BJ (cell line): ENCODE measurements at places on chromosomes 1 and 21. TPM values are rescaled to one million over a fixed set of nuclear protein-coding genes. Genes with fewer than 3 reads are reported as not detected.

GJA5 gene
- polyA plus RNA-seq = 3.0 and 5.1 TPM in 2 replicates

- DNase-seq = no peak
These were observed 47.1 kb upstream of the TLR5 start for GRCh38 chr1:223189903-223190724.

- no peak for DNase-seq
These were observed 637.3 kb downstream of the MATN1 start for GRCh38 chr1:30085811-30086770.

GRCh38 chr1:43366601-43367025, 1.2 kb downstream of the ELOVL1 start:
- no peak for DNase-seq

GRCh38 chr1:145706086-145706664, 993 bp downstream of the PDZK1 start:
- peak; percentile 57 for DNase-seq

GRCh38 chr1:183633676-183634343, 1.8 kb downstream of the ARPC5 start:
- peak; percentile 51 for DNase-seq

GRCh38 chr1:211335522-211336157, 9.0 kb downstream of the TRAF5 start:
- DNase-seq = no peak

DNA sequence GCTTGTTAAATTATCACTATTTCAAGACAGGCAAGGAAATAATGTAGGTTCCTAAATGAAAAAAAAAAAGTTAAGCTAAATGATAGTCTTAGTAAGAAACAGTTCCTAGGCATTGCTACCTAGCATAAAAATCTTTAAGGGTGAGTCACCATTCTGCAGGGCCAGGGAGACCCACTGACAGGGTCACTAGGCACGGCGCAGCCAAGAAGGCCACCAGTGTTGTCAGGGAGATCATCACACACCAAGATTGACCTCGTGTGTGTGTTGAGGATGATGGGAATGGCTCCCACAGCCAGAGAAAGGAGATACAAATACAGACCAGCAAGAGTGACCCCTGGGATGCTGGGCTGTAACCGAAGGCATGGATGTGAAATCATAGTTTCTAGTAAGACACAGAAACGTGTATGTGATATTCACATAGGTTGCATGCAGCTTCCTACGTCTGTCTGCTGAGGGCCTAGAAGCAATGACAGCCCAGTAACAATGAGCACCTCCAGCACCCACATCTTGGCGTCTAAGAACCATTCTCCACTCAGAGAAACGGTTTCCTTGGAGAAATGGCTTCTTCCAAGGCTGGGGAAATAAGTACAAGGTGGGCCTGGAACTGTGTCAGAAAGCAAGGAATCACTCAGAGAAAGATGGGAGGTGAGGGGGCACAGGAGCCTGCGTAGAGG, 29.1 kb downstream of the RIPK4 start:
- DNase-seq = no peak

DNA sequence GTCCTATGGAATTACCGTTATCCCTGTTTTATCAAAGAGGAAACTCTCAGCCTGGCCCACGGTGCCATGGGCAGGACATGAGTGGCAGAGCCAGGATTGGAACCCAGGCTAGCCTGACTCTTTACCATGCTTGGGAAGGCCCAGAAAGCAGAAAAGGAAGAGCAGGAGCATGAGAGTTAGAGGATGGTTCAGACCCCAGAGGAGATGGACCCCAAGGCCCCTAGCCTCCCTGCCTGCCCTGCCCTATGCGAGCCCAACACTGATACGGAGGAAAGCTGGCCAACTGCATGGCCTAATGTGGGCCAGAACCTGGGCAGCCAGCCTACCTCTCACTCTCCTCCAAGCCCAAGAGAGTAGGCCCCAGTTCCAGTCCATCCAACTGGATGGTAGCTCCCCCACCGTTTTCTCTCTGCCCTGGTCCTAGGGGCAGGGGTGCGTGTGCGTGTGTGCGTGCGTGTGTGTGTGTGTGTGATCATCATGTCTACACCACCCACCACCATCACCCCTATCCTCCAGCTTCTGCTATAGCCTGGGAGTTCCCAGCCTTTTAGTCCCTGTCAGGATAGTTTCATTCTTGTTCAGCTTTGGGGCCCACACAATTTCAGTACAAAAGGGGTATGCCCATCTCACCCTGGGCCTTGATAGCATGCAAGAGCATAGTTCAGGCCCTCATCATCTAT, 15.4 kb upstream of the MEX3A start:
- DNase-seq = no peak

CLEC20A gene
- not detected in 2 replicates for polyA plus RNA-seq

- no peak for DNase-seq
These were observed 67.8 kb downstream of the NID1 start for GRCh38 chr1:235997049-235997448.

GRCh38 chr1:7680207-7680954, 90.7 kb upstream of the VAMP3 start:
- no peak for DNase-seq

RBM34 gene
- polyA plus RNA-seq = 24.4 and 34.0 TPM in 2 replicates

CHRM3 gene
- 0.72 and 0.78 TPM in 2 replicates for polyA plus RNA-seq

DNA sequence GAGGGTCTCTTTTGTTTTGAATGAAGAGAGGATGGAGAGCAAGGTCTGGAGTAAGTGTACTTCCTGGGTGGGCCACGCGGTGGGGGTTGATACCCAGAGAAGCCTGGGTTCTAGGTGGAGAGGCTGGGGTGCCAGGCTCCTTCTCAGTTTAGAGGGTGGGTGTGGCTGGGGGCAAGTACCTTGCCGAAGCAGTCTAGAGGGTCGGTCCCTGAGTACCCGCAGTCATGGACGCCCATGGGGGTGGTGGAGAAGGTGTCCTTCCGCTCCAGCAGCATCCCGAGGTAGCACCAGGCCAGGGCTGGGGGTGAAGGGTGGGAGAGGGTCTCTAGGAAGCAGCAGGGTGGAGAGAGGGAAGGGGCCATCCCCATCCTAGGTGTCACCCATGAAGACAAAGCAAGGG, 14.3 kb downstream of the TTC22 start:
- no peak for DNase-seq

DNA sequence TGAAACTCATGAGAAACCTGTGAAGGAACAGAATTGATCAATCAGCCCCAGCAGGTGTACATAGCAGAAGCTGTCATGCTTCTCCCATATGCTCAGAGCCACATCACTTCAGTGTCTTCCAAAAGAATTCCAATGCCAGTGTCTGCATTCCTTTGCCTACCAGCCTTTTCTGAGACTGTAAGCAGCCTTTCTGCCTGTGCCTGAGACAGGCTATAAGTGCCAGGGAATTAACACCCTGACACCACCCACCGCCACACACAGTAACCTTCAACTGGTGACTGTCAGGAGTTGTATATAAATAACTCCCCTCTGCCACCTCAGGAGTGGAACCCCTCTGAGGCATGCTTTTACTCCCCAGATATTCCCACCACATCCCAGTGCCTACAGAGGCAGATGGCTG, 38.1 kb upstream of the SLAMF9 start:
- DNase-seq = no peak

SMAP2 gene
- polyA plus RNA-seq = 9.0 and 10.2 TPM in 2 replicates

DNA sequence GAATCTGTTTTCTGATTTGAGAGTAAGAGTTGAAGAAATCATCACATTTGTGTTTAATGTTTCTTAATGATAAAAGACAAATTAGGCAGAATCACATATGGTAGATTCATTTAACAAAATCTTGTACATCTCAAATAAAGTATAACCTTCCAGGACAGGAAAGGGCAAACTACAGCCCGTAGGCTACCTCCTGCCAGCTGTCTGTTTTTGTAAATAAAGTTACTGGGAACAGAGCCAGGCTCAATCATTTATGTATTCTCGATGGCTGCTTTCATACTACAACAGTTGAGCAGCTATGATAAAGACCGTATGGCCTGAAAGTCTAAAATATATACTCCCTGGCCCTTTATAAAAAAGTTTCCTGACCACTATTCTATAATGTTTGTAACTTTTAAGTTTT, 204.1 kb downstream of the COL24A1 start:
- no peak for DNase-seq

GRCh38 chr1:245879091-245879490, 628.0 kb downstream of the SMYD3 start:
- DNase-seq = no peak

DNA sequence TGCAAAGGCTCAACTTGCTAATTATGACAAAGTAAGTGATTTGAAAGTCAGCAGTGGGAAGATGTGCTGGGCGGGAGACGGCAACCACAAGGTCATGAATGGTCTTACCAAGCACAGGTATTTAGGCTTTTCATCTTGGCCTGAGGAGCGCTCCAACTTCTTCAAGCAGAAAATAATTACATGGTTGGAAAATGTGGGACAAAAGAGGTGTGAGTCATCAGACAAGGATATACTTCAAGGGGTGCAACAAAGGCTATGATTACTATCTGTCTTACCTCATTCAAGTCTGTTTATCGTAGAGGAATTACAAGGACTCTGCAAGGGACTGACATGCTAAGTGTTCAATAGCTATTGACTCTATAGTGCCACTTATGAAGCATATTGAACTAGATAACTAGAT, 2005.7 kb downstream of the MRPL39 start:
- no peak for DNase-seq

DNA sequence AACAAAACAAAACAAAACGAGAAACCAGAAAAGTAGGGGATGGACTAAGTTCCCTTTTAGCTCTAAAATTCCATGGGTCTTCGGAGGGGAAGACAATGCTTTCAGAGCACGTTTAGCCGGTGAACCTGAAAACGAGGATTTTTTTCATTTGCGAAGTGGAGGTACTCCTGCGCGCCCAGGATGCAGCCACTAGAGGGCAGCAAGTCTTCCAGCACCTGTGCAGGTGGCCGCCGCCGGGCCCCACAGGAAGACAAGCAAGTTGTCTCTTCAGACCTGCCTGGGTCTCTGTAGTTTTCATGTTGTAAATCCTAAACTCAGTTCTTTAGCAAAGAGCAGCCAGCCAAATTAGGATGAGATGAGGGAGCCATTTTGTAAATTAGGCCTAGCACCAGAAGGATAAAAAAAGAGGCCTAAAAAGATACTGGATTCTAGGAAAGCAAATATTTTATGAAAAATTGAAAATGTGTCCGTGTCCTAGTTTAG, 17.7 kb upstream of the SNX27 start:
- DNase-seq = no peak

- no peak for DNase-seq
These were observed 2.4 kb upstream of the PADI4 start for GRCh38 chr1:17305576-17306095.

- DNase-seq = no peak
These were observed 86.8 kb downstream of the TGFBR3 start for GRCh38 chr1:91799159-91799558.

RHD gene
- 0.10 and 0.12 TPM in 2 replicates for polyA plus RNA-seq

- DNase-seq = no peak
These were observed 45.1 kb downstream of the ECE1 start for GRCh38 chr1:21244986-21245687.

DLGAP3 gene
- not detected in 2 replicates for polyA plus RNA-seq

DNA sequence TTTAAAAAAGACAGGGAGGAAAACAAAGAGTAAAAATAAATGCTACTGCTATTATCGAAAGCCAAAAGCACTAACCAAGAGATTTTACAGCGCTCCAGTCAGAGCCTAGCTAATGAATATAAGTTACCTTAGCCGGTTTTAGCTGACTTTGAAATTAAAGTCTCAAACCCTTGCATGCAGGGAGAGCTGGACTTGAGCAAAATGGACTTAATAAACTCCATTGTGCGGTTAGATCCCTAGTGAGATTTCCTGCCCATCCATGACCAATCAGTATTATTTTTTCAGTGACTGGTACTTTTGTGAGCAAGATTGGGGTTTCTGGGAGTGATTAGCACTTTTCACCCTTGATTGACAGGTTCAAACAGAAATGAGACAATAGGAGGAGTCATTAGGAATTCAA, 333.4 kb upstream of the ADGRL2 start:
- DNase-seq = no peak

DNA sequence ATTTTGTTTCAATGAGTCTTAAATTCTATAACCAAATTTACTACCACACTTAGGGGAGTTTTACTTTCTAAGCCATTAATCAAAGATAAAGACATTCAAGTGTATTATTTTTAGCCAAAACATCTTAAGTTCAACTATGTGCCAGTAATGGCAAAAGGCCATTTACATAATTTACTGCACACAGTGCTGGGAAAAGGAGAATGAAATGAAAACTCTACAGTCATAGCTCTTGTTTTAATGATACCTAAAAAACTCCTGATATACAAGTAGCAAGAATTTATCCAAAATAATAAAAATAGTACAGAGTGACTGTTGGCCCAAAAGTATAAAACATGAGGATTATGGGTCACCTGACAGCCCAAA, 42.4 kb upstream of the C1orf198 start:
- DNase-seq = no peak
